ENCODE measurements at places on chromosomes 13 and 19. TPM values are rescaled to one million over a fixed set of nuclear protein-coding genes. Genes with fewer than 3 reads are reported as not detected.

KCNC3 gene
- total RNA-seq, result not detected

FAM216B gene
- total RNA-seq, result not detected

LILRA2 gene
- total RNA-seq, result not detected

FFAR1 gene
- total RNA-seq, result not detected

CLEC17A gene
- total RNA-seq, result not detected

PIBF1 gene
- 10.4 TPM for total RNA-seq

All from hair follicular keratinocyte (primary cell).